ENCODE measurements at places on chromosomes 11 and 22.

DNA sequence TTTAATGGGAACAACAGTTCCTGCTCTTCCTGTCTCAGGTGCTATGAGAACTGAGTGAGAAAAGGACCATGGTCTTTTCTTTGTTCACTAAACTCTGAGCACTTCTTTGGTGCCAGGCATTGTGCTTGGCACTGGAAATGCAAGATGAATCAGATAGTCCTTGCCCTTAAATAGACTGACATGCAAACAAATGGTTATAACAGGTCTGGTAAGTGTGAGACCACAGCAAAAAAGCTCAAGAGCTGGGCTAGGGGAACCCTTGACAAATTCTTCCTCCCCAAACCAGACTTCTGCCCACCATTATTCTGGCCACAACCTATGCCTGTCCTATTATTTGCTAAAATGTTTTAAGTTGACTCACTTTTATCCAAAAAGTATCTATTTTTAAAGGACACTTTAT lies 5.1 kb downstream of the SLC43A3 start:
- no peak for DNase-seq

GRCh38 chr11:130129922-130130321 lies 29.7 kb upstream of the ST14 start:
- no peak for DNase-seq

DNA sequence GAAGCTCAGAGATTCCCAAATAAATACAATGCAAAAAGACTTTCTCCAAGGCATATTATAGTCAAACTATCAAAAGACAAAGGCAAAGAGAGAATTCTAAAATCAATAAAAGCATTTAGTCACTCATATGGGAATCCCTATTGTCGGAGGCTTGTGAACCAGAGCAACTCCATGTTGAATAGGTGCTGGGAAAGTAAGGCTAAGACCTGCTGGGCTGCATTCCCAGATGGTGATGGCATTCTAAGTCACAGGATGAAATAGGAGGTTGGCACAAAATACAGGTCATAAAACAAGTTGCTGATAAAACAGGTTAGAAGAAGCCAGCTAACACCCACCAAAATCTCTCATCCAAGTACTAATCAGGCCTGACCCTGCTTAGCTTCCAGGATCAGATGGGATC lies 84.5 kb downstream of the JRKL start:
- DNase-seq, result no peak

GRCh38 chr11:111391328-111392124 lies 12.5 kb upstream of the POU2AF1 start:
- no peak for DNase-seq

DNA sequence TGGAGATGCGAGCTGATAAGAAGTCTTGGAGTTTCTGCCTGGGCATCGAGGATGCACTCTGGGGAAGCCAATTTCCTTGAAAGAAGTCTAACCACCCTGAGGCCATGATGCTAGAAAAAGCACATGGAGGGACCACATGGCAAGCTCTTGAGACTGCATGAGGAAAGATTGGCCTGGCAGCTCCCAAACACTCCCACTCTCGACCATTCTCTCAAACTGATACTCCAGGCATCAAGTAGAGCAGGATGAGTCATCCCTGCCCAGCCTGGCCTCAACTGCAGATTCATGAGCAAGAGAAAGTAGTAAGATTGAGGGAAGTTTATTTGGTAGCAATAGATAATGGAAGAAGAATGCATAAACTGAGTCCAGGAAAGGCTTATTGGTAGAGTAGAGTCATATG lies 194.3 kb downstream of the KIF18A start:
- no peak for DNase-seq

DNA sequence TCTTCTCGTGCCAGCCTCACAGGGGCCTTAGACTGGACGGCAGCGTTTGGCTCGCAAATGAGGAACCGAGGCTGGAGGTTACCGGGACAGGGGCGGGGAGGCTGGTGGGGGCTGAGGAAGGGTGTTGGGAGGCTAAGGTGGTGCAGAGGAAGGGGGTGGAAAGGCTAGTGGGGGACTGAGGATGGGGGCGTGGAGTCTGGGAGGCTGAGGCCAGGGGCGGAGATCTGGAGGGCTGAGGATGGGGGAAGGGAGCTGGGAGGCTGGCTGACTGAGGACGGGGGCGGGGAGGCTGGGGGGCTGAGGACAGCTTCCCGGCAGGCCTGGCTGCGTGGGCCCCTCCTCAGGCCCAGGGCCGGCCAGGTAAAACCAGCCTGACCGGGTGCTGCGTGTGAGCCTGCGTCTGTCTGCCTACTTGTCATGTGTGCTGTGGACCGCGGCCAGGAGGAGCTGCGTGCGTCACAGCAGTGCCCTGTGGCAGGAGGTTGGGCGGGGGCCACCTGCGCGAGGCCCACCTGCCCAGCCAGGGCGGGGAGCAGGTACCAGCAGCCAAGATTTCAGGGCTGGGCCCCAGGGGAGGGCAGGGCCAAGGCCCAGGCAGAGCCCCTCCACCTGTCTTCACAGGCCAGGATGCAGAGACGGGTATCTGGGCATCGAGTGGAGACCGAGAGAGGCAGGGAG lies 9.4 kb upstream of the PIM3 start:
- no peak for DNase-seq

DNA sequence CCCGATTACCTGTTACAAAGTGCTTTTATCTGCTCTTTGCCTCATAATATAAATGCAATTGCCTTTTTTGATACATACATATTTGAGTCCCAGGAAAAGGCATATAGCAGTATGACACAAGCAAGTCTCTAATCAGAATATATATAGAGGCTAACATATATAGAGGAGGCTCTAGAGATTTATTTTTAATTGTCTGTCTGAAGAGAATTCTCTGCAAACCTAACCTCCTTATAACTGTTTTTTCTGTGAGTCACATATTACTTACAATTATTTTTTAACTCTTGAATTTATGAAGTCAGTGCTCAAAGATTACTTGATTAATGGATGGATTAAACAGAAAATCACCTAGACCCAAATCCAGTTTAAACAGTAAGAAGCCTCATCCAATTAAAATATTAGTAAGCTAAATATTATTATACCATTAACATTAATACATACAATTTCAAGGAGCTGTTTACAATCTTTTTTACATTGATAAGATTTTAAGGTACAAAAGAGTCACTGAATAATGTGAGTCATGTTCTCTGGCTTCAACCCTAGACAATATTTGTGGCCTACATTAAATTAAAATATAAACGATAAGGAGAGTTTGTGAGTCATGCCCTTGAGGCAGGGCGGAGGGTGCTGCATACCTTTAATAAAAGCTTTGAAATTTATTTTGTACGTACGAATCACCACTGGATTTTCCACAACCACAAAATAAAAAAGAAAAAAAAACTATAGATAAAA lies 19.2 kb upstream of the MMP13 start:
- DNase-seq, result no peak
